ENCODE measurements at places on chromosomes 16 and 17.

- DNase-seq = peak; percentile 91
These were observed 18.6 kb upstream of the HAPSTR1 start for GRCh38 chr16:9072806-9073341.

DNA sequence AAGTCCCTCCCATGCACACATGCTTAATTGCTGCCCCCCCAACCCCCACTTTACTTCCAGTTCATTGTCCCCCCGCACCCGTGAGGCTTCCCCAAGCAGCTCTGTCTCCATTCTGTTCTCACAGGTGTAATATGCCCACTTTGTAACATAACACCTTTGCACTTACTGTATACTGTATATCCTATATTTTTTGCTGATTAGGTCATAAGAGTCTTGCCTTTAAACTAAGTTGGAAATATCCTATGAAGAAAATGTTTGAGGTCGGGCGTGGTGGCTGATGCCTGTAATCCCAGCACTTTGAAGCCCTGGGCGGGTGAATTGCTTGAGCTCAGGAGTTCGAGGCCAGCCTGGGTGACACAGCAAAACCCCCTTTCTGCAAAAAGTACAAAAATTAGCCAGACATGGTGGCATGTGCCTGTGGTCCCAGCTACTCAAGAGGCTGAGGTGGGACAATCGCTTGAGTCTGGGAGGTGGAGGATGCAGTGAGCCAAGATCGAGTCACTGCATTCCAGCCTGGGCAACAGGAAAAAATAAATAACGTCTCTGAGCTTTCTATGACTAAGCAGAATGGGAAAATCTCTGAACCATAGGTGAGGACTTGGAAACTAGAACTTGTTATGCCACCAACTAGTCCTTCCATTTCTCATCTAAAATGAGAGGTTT, 76.1 kb downstream of the TNRC6C start:
- peak; percentile 45 for DNase-seq

- no peak for DNase-seq
These were observed 61.4 kb downstream of the ATF7IP2 start for GRCh38 chr16:10447289-10447688.

DNA sequence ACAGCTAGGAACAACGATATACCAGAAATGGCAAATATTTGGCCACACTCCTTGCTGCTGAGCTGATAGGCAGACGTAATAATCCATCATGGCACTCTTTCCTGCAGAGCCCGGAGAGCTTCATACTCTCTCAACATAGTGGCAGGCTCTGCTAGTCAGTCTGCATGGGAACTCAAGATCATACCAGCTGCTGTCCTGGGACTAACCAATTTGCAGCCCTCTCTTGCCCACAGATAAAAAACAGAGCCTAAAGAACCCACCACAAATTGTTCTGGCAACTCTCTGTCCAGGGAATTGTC, 13.5 kb downstream of the GSDMB start:
- DNase-seq = no peak

DNA sequence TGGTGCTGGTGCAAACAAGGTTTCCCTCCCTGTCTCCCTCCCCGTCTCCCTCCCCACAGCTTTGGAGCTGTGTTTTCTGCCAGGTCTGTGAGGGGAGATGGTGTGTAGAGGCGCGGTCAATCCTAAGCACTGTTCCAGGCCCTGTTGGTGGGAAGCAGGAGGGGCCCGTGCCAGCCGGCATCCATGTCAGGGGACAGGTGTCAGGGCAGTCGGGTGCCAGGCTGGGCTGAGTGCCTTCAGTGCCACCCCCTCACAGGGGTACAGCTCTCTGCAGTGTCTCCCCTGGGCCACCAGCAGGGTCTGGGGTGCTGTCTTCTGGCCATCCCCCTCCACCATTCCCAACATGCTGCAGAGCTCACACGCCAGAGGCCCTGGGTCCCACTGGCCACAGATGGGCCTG, 73.6 kb downstream of the KLHDC4 start:
- no peak for DNase-seq

- DNase-seq = no peak
These were observed 153.8 kb downstream of the MSI2 start for GRCh38 chr17:57410169-57410568.

GRCh38 chr17:45848868-45849535, 4.3 kb downstream of the SPPL2C start:
- no peak for DNase-seq

DNA sequence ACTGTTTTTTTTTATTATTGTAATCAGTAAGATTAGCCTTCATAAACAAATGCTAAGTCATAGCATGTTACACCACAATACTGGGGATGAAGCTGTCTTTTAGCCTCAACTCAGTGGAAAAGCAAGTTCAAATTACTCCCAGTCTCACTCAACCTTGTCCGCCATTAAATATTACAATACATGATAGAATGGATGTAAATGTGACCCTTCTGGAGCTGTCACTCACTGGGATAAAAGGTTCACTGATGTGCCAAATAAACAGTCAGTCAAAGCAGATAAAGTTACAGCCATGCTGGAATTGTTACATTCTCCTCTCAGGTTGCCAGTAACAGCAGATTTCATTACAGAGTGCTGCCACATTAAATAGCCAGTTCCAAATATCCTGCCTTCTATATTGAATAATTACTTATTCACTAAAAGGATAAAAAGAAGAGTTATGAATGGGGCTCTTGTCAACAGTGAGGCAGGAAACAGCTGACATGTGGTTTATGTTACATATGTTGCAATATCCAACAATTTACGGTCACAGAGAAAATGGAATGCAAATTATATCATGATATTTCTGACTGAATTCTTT, 53.4 kb downstream of the BRIP1 start:
- peak; percentile 74 for DNase-seq

GRCh38 chr17:80807882-80808281, 183.8 kb upstream of the CHMP6 start:
- no peak for DNase-seq

DNA sequence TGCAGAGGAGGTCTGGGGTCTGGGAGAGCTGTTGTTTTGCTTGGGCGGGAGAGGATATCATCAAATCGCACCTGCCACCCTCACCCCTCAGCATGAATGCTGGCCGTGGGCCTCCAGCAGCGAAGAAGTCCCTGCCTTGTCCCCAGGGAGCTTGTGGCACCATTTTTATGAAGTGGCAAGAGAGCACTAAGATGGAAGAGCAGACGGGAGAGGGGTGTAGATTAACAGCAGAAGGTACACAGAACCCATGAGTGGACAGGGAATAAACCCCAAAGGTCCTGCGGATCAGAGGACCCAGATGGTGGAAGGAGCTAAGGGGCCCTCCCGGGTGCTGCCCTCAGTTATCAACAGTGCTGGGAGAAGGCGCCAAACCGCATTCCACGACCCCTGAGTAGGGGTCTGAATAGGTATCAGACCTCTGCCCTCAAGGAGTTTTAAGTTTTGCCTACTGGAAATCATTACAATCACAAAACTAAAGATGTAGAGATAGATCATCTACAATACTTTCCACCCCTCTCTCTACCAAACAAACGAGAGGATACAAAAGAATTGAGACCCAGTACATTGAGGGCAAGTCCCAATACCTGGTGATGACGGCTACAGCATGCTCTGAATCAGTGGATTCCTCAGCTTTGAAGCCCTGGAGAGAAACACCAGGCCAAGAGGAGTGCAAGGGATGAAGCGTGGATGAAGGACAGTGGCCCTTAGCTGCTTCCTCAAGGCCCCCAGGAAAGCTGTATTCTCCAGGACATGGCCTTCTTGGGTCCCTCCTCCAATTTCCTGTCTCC, 60.2 kb downstream of the CCDC182 start:
- DNase-seq = no peak

- no peak for DNase-seq
These were observed 38.9 kb upstream of the NDRG4 start for GRCh38 chr16:58461056-58461455.

- no peak for DNase-seq
These were observed 23.1 kb upstream of the MMD start for GRCh38 chr17:55444471-55445441.

DNA sequence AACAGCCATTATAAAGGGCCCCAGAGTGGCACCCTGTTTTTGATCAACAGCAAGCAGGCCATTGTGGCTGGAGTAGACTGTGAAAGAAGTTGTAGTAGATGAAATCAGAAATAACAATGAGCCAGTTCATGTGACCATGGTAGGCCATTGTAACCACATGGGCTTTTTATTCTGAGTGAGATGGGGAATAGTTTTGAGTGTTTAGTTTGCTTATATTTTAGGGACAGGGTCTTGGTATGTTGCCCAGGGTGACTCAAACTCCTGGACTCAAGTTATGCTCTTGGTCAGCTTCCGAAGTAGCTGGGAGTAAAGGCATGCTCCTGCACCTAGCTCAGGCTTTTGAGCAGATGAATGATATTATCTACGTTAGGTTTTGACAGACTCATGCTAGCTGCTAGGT, 12.0 kb downstream of the CBFB start:
- DNase-seq = peak; percentile 30

DNA sequence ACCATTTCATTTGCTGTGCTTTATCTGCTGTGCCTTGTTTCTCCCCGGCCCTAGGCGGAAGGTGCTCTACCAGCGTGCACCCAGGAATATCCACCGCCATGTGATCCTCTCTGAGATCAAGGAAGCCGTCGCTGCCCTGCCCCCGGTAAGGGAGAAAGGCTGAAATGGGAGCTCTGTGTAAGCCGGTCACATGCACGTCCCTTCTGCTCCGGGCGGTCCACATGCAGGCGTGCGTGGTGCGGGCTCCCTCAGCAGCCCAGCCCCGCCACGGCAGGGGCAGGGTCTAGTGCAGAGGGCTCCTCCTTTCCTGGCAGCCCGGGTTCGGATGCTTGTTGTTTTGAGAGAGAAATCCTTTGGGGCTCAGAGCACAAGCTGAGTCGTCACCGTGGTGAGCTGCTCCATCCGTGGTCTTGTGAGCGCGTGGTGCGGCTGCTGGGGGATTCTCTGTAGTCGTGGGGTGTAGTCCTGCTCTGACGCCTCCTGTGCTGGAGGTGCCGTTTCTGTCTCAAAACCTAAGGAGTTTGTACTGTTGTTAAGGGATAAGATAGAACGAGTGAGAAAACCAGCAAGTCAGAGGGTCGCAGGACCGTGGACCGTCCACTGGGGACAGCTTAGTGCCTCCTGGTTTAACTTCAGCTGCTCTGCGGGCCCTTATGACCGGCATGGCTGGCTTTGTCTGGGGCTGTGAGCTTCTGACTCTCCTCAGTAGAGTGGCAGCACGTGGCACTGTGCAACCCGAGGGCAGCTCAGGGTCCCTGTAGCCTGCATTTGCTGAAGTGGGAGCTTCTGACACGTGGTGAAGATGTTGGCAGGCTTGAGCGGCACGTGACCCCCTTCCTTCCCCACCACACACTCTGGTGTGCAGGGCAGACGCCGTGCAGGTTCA, 12.3 kb upstream of the MC1R start:
- DNase-seq = no peak

GRCh38 chr16:8522757-8523156, 67.6 kb downstream of the TMEM114 start:
- DNase-seq = no peak

DNA sequence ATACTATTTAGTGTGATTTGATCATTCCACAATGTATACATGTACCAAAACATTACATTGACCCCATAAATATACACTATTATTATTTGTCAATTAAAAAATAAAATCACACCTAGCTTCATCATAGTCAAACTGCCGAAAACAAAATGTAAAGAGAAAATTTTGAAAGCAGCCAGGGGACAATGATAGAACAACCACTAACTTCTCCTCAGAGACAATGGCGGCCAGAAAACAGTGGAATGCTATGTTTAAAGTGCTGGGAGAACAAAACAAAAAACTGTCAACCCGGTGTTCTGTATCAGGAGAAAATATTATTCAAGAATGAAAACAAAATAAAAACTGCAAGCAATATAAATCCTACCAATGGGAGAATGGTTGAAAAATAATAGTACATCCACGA, 63.2 kb downstream of the METRNL start:
- DNase-seq = no peak

- no peak for DNase-seq
These were observed 2.3 kb upstream of the CD79B start for GRCh38 chr17:63934183-63935112.

DNA sequence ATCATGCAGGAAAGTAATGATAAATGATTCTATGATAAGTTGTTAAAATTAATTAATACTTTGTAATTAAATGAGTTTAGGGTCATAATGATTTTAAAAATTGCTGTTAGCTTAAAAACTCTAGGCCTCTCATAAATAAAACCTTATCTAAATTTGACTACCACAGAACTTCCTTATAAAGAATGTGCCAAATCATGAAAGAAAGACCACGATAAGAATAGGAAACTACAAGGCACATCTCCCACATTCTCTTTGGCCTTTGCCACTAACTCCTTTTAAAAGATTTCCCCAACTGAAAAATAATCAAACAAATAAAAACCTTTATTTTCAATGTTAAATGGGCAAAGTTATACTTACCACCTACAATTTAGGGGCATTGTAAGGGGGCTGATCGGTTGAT, 164.6 kb upstream of the C17orf78 start:
- DNase-seq = no peak

DNA sequence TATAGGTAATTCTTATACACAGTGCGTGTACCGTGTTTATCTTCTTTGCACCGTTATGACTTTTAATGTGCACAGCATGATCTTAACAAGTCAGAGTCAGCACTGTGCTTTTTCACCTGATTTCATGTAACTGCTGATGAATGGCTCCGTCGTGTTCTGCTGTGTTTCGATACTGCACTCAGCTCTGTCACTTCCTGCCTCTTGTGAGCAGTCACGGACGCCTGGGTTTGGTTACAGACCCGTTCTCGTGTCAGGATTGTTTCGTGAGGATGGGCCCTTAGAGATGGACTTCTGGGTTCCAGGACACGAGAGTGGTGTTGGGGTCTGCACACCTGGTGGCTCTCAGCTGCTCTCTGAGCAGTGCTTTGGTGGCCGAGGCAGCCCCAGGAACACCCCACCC, 24.6 kb downstream of the TBCD start:
- no peak for DNase-seq

DNA sequence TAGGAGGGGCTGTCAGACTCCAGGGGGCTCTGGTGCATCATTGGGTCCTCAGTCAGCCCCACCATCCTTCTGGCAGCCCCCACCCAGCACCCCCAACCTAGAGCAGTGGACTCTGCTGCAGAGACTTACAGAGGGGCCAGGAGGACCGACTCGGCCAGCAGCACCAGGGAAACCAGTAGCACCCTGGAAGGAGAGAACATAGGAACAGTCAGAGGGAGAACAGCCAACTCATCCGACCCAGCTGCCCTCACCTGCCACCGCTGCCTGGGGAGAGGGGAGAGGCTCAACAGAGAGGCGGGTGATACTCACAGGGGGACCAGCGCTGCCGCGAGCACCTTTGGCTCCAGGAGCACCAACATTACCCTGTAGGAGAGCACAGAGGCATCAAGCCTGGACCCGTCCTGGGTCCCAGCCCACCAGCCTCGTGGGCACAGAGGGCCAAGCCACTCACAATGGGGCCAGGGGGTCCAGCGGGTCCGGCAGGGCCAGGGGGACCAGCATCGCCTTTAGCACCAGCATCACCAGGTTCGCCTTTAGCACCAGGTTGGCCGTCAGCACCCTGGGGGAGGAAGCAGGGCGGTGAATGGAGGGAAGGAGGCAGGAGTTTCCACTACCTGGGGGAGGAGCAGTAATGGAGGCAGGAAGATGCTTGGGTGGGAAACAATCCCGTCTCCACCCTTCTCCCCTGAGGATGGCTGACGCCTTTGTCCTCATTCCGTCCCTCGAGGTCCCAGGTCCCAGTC, 11.7 kb downstream of the COL1A1 start:
- DNase-seq = peak; percentile 83

GRCh38 chr16:83023640-83024039, 396.9 kb downstream of the CDH13 start:
- no peak for DNase-seq
